ENCODE measurements at places on chromosomes 2 and 18. TPM values are rescaled to one million over a fixed set of nuclear protein-coding genes. Genes with fewer than 3 reads are reported as not detected.

C18orf54 gene
- total RNA-seq: 10.1 TPM

LIMS4 gene
- 0.91 TPM for total RNA-seq

TIGD1 gene
- total RNA-seq: 7.0 TPM

- H3K4me1 ChIP-seq: no peaks in the 10 kb centered on the region
- H3K27ac ChIP-seq: no peak overlapping the region
- H3K36me3 ChIP-seq: no peaks in the 10 kb centered on the region
- no peak for DNase-seq
- H3K27me3 ChIP-seq: no peaks in the 10 kb centered on the region
- no peak overlapping the region for H3K4me3 ChIP-seq
Measured at GRCh38 chr2:84181927-84182326, 277.2 kb downstream of the SUCLG1 start.

GRCh38 chr18:63138436-63139340 is 180.9 kb downstream of the BCL2 start:
- H3K27ac ChIP-seq: no peak overlapping the region
- no peaks in the 10 kb centered on the region for H3K27me3 ChIP-seq
- H3K4me3 ChIP-seq: peak overlapping the region; percentile 42
- H3K36me3 ChIP-seq: no peaks in the 10 kb centered on the region
- DNase-seq: no peak

DNA sequence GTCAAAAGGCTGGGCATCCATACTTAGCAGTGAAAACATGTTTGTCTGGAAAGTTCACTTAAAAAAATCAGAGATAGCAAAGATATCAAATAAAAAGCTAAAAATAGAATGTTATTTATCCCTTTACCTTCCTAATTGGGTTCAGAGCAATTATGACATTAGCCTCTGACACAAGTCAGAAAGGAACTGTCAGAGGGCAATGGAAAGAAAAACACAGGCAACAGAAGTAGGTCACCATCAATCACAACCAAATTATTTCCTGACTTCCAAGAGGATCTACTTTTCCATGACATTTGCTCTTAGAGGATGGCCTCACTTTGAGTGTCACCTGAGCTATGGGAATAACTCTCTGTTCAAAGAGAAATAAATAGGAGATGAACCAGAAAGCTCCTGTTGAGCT is 27.5 kb downstream of the MYOM1 start:
- H3K27ac ChIP-seq: no peak overlapping the region
- H3K36me3 ChIP-seq: no peaks in the 10 kb centered on the region
- DNase-seq: no peak
- H3K4me3 ChIP-seq: no peak overlapping the region

- peaks cover 31% of the 10 kb centered on the region for H3K4me1 ChIP-seq
- H3K27me3 ChIP-seq: no peaks in the 10 kb centered on the region
- no peak overlapping the region for H3K4me3 ChIP-seq
- DNase-seq: no peak
- H3K36me3 ChIP-seq: no peaks in the 10 kb centered on the region
- H3K27ac ChIP-seq: no peak overlapping the region
Measured at GRCh38 chr2:97969081-97970067, 26.4 kb downstream of the TMEM131 start.

All from CD8-positive, alpha-beta memory T cell (primary cell).